ENCODE measurements at places on chromosomes 3 and 15.

DNA sequence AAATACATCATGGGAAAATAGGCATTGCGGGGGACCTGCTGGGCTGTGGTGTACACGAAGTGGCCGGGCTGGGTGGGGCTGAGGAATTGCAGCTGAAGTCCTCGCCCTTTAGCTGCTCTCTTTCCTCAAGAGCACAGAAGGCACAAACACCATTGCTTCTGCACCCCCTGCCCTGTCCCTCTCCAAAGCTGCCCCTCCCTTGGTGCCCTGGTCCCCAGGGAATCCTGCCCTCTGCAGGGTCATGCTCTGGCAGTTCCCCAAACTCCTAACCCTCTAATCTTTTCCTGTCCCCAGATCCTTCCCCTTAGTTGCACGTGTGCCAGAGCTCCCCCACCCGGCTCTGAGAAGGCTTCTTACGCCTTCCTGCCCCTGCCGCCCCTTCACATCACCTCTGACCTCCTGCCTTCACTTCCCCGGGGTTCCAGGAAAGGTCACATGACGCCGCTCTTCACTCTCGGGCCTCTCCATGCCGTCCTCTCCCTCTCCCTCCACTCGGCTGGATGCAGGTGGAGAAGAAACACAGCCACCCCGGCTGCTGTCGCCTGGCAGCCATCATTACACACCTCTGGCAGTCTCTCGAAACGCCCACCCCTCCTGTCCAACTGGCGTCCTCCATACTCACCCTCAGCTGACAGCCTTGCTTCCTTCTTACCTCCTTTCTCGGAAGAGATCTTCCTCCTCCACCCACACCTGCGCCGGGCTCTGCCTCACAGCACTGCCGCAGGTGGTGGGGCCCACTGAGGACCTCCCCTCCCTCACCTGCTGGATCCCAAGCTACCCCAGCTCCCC is 6.9 kb upstream of the PCSK6 start:
- no peak for DNase-seq

GRCh38 chr3:155242342-155242741 is 51.1 kb downstream of the STRIT1 start:
- DNase-seq: no peak

GRCh38 chr3:17422636-17423035 is 319.8 kb downstream of the TBC1D5 start:
- DNase-seq: no peak

GRCh38 chr3:192940129-192940528 is 22.5 kb upstream of the MB21D2 start:
- no peak for DNase-seq

DNA sequence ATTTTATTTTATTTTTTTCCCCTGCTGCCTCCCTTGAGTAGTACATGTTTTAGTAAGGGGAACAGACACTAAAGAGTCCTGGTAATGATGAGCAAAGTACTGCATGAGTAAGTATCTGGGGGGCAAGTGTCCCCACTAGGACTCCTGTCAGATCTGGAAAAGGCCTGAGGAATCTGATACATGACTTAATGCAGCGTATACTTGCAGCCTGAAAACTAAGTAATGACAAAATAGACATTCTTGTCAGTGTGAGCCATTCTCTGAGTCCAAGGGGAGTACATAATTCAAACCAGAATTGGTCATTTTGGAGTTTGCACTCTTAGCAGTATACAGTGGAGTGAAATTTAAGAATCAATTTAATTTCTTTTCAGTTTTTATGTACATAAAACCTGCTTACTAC is 27.5 kb downstream of the NXPE3 start:
- DNase-seq: no peak

GRCh38 chr15:58538225-58538727 is 106.5 kb downstream of the LIPC start:
- DNase-seq: no peak

- no peak for DNase-seq
These were observed 87.8 kb upstream of the SEC13 start for GRCh38 chr3:10408680-10409079.

DNA sequence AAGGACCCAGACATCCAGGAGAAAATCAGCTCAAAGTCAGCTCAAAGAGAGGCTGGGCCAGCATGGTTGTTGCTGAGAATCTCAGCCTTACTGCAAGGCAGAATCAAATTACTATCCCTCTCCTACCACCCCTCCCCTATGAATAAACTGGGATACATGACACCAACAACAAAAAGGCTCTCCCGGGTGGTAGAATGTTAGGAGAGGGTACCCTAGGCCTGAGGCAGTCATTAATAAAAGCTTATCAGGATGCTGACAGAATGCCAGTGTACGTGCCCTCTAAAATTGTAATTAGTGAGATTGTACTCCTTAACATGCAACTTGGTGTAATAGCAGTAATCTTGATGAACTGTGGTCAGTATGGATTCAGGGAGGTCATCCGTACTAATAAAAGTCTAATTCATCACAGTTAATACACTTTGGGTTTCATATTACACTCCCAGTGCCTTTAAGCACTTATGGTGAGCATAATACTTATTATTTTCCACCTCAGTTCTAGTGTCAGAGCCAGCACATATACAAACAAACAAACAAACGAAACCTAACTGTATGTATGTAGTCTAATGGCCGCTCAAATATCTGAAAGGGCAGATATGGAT is 76.5 kb downstream of the B3GALNT1 start:
- DNase-seq: no peak
